ENCODE measurements at places on chromosomes 5 and 9.

DNA sequence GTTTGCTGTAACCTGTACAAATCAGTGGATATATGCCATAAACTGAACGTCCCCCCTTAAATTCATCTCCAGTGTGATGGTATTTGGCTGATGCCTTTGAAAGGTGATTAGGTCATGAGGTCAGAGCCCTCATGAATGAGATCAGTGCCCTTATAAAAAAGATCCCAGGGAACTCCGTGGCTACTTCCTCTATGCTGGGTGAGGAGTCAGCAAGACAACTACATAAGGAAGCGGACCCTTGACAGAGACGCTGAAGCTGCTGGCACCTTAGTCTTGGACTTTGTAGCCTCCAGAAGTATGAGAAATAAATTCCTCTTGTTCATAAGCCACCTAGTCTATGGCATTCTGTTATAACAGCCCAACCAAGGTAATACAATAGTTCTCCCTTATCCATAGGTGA, 215.1 kb upstream of the ZNF608 start:
- no peak for DNase-seq

DNA sequence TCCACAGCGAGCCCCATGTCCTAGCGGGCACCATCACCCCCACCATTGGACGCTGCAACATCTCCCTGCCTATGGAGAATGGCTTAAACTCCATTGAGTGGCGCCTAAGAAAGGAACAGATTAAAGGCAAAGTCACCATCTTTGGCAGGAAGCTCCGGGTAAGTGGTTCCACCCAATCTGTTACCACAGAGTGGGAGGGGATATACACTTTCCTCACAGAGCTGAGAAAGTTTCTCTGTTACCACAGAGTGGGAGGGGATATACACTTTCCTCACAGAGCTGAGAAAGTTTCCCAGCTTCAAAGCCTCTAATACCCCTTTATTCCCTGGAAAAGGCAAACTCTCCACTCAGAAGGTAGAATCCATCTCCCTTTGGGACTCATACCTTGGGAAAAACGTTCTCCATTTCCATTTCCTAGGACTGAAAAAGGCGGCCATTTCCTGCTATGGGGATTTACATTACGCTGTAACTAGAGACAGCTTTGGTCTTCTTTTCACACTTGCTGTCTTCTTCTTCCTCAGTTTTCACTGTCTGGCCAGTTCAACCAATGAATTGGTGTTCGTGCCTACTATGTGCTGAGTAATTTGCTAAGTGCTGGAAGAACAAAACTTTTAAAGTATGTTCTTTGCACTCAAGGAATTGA, 63.4 kb upstream of the WWC1 start:
- no peak for DNase-seq

GRCh38 chr5:163826201-163826600, 320.8 kb downstream of the MAT2B start:
- no peak for DNase-seq

GRCh38 chr9:111633389-111633736, 2.2 kb downstream of the DNAJC25 start:
- no peak for DNase-seq

DNA sequence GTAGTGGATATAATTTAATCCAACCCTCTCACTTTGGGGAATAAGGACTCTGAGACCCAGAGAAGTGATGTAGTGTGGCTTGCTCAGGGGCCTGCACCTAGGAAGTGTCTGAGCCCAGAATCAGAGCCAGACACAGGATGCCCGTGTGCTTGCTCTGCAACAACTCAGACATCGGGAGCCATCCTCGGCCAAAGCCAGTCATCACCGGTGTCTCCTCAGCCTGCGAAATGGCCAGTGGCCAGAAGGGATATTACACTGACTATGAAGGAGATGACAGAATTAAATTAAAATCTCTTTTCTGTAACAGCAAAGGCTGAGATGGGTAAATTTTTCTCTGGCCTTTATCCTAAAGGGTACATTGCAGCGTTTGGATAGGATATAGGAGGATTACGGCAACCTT, 102.9 kb downstream of the MARCHF11 start:
- no peak for DNase-seq

DNA sequence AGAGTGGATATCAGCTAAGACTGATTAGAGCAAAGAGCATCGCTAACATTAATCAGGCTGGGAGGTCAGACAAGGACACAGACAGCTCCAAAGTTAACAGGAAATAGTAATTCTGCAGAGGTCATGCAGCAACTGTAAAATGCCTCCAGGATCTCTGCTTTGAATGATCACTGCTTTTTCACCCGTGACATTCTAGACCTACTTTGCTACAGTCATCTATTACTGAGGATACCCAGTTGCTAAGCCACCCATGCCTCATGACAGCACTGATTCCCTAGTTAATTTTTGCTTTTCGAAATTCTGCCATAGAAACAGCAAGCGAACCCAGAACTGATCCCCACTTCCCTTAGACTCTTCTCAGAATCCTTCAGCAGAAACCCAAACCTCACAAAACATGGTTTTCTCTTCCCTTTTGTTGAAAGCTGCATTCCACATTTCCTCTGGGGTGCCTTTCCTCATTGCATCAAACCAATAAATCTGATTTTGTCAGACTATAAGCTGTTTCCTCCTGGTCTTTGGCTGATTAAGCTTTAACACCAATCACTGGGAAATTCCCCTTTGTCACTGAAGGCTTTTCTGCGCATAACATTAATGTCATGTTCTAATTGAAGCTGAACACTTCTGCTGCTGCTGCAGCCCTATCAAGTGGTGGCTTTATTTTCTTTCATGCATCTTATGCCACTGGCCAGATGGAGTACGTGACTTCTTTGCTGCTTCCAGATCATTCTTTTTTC, 201.1 kb upstream of the CHD1 start:
- DNase-seq: no peak

DNA sequence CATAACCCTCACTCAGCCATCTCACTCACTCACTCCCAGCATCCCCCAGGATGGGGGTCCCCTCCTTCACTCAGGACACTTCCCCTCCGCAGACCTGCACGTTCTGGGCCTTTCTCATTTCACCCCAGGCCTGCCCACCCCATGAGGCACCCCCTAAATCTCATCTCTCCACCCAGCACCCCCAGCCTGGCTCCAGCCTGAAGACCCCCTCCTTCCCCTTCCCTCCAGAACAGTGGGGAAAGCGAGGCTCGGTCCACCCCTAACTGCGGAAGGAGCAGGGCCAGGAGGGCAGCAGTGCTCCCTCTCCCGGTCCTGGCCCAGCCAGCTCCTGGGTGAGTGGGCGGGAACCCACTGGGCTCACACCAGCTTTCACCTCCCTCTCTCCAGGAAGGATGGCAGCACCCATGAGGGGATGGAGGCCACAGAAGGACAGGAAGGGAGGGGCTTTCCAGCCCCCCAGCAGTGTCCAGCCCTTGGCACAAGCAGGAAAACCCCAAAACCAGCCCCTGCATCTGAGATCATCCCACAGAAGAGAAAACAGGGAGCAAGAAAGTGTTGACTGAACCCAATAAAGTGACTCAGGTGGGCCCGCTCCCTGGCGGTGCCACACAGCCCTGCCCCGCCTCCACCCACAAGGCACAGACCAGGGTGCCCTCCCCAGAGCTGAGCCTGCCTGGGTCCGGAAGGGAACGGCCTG, 55.0 kb downstream of the LRSAM1 start:
- DNase-seq: no peak

DNA sequence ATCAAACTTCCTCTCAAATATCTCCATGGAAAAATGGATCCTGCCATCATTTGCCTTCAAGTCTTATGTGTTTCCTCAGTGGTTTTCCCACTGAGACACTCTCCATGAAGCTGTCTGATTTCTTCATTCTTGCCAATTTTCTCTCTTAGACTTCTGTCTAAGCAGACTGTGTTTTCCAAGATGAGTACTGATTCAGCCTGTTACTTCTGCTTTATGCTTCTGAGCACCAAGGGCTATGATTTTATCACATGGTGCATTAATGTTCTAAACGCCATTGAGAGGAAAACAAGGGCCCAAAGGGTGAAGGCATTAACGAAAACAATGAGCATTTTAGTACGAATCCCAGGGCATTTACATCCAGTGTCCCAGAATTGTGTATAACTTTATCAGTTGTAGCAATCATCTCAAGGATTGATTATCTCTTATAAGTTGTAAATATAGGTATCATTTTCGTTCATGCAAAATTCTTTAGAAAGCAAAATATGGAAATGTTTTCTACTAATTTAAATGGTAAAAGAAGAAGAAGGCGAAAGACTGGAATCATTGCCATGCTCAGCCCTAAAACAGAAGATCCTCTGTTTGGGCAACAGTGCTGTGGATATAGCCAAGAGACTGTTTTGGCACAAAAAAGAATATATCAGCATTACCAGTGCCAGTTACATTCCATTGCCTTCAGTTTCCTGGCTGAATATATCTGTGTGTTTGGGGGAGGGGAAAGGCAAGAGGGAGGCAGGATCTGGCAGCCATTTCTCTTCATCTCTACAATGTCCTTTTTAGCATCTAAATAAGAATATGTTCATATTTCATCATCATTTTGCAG, 537.6 kb downstream of the ANXA1 start:
- DNase-seq: no peak

GRCh38 chr5:74185599-74185998, 454.9 kb downstream of the ENC1 start:
- no peak for DNase-seq

DNA sequence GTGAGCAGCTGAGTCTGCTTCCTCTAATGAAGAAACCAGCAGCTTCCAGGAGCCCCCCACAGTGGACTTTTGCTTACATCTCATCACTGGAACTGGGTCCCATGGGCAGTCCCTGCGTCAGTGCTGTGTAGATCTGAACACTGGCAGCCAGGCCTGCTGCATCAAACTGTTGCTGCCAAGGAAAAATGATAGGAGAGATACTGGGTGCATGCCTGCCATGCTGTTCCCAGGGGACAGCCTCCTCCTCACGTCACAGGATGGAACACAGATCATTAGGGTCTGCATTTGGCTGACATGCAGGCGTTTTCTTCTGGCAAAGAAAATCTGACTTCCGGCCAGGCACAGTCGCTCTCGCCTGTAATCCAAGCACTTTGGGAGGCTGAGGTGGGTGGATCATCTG, 67.9 kb downstream of the OLFM1 start:
- DNase-seq: no peak

DNA sequence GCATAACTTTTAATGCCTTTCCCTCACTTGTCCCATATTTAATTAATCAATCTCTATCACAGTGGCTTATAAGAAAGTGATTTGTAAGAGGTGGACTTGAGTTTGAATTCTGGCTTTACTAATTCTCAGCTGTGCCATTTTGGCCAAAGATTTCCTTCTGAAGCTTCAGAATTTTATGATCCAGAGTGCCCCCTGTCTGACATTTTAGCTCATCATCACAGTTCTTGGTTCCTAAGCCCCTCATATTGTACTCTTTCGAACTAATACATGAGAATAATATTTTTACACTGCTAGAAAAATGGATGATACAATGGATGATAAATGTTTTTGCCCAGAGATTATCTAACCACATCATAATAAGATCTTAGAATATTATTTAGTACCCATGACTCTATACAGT, 1014.1 kb downstream of the PTPRD start:
- no peak for DNase-seq

- peak; percentile 31 for DNase-seq
Measured at GRCh38 chr5:56815658-56816545, 553 bp downstream of the MAP3K1 start.

- no peak for DNase-seq
Measured at GRCh38 chr5:96941140-96941539, 5.3 kb downstream of the LNPEP start.

DNA sequence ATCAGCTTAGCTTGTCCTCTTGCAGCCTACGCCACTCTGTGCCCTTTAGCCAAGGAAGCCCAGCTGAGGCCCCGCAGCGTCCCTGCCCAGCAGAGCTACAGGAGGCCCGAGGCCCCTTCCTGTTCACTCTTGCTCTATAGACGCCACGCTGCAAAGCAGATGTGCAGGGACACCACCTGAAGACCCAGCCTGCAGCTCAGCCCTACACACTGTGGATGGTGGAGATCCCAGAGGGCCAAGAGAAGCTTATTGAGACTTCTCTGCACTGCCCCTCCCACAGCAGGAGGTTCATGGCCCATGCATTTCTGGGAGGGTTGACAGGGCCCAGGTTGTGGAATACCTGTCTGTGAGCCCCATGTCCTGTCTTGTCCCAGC, 33.6 kb downstream of the IRF1 start:
- no peak for DNase-seq

GRCh38 chr5:32791536-32792243, 80.6 kb downstream of the NPR3 start:
- DNase-seq: no peak

- DNase-seq: no peak
Measured at GRCh38 chr9:16627521-16627920, 242.9 kb downstream of the BNC2 start.

GRCh38 chr5:97545886-97546535, 363.0 kb upstream of the RIOK2 start:
- peak; percentile 8 for DNase-seq

DNA sequence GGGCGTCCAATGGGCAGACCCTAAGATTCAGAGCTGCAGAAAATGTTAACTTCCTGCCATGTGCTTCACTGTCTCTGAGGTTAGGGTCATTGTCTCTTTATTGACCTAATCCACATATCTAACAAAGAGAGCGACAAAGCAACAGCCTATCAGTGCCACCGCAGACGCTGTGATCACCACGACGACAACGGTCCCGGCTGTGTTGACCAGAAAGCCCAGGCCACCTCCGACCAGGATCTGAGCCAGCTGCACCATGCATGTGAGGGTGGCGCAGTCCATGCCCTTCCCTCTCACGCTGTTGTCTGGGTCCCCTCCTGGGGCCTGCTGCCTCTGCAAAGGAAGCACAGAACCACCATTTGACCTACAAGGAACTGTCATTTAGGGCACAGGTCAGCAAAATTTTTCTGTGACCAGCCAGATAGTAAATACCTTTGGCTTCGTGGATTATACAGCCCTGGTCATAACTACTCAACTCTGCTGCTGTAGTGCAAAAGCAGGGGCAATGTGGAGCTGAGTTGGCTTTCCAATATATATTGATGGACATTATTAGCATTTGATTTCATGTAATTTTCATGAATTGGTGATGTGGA, 8.5 kb downstream of the RXFP3 start:
- no peak for DNase-seq

DNA sequence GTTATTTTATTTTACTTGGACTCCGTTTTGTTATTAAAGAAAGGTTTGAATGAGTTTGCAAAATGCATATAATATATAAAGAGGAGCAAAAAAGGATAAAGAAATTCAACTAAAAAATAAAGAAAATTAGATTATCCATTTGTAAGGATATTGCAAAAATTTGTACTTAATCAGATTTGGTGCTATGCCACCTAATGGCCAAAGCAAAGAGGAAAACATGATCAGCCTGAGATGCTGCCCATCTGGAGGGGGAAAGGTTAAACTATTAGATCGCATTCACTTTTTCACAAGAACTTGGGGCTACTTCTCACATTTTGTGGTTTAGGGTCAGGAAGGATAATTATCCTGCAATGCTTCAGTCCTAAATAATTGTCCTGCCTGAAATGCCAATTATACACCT, 350.6 kb downstream of the MLLT3 start:
- peak; percentile 18 for DNase-seq

DNA sequence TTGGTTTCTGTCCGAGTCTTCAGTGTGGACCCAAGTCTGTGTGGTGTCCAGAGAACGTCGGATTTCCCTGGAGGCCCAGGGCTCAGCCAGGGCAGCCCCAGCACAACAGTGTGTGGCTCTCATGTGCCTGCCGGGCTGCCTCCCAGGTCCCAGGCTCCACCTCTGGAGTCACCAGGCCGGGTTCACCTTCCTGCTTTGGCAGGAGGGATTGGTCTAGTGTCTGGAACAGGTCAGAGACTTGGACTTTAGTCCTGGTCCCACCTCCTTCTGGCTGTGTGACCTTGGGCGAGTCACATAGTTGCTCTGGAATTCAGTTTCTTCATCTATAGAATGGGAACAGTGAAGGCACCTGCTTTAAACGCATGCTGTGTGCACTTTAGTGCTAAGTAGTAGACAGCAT, 3.2 kb downstream of the DOLPP1 start:
- DNase-seq: no peak

- no peak for DNase-seq
Measured at GRCh38 chr5:116437351-116437705, 137.3 kb downstream of the SEMA6A start.
